Endothelial cell of umbilical vein (primary cell): ENCODE measurements at places on chromosomes 4 and X. TPM values are rescaled to one million over a fixed set of nuclear protein-coding genes. Genes with fewer than 3 reads are reported as not detected.

SH2D1A gene
- not detected in 2 replicates for total RNA-seq

PFKFB1 gene
- total RNA-seq: 0.16 and 0.20 TPM in 2 replicates

PDK3 gene
- total RNA-seq: 3.9 and 5.9 TPM in 2 replicates

RCHY1 gene
- 29.1 and 30.9 TPM in 2 replicates for total RNA-seq

NHS gene
- total RNA-seq: 0.46 and 1.1 TPM in 2 replicates

KIAA1210 gene
- total RNA-seq: not detected in 2 replicates

CCNB3 gene
- 0.32 and 0.77 TPM in 2 replicates for total RNA-seq

TRIM61 gene
- 0.22 TPM in 1 of 2 replicates, not detected in the other for total RNA-seq

ERAS gene
- total RNA-seq: not detected in 2 replicates

NAP1L2 gene
- total RNA-seq: 1.0 and 1.1 TPM in 2 replicates

CXCL6 gene
- 0.25 and 1.2 TPM in 2 replicates for total RNA-seq

SHOX gene
- total RNA-seq: not detected in 2 replicates

TEX13D gene
- total RNA-seq: not detected in 2 replicates

GRCh38 chrX:74535408-74536151 lies 78.8 kb downstream of the RLIM start:
- peak; percentile 50 for DNase-seq

DNA sequence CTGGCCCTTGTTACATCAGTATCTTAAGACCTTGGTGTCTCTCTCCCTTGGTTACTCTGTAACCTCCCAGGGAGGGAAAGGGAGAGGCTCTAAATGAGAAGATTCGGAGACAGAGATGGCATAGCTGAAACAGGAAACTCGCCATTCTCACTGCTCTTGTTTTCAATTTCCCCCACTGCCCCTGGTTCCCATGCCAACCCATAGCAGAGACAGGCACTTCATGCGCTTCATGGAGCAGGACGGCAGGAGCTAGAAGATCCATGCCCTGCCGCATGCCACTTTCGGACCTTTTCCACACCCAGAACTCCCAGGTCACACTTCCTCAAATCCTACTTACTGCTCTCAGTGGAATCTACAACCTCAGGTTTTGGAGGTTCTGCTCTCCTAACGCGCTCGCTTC lies 3.1 kb downstream of the ZMYM3 start:
- no peak for DNase-seq

GRCh38 chr4:83267830-83268475 lies 16.6 kb downstream of the COQ2 start:
- no peak for DNase-seq

DNA sequence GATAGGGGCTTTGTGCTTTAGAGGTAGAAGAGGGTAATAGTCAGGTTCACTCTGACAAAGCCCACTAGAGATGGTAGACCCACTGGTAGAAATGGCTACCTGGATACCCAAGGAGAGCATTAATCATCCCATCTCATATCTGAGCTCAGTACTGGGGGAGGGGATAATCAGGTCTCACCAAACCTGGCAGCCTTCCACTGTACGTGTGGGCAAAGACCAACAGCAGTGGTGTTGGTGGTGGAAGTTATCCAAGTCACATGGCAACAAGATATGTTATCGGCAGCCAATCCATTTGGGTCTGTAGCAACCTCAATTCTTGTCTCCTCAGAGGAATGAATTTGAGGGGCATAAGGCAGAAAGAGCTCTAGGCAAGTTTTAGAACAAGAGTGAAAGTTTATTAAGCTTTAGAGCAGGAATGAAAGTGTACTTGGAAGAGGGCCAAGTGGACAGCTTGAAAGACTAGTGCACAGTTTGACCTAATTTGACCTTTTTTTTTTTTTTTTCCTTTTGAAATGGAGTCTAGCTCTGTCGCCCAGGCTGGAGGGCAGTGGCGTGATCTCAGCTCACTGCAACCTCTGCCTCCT lies 67.0 kb upstream of the CXCL13 start:
- DNase-seq: peak; percentile 5

GRCh38 chr4:176443646-176444409 lies 124.1 kb downstream of the SPCS3 start:
- DNase-seq: no peak

- no peak for DNase-seq
Measured at GRCh38 chr4:8472689-8473197, 32.2 kb downstream of the TRMT44 start.

DNA sequence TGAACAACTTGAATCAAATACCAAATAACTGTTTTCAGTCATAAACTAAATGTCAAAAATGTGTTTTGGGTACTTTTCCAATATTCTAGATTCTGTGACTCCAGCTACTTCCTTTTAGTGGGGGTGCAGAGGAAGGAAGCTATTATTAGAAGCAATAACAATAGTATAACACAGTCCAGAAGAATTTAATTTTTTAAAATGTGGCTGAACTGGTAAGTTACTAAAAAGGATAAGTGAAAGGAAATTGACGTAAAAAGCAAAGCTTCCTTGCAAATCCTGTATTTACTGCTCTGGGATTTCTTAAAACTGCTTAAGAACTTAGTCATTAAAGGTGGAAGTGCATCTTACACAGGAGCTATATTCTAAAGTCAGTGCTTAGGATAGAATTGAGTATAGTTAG lies 53.2 kb downstream of the MOSPD2 start:
- DNase-seq: peak; percentile 53

GRCh38 chr4:81919223-81919622 lies 447.5 kb upstream of the RASGEF1B start:
- peak; percentile 3 for DNase-seq

GRCh38 chr4:38360201-38360600 lies 303.8 kb upstream of the KLF3 start:
- DNase-seq: no peak

DNA sequence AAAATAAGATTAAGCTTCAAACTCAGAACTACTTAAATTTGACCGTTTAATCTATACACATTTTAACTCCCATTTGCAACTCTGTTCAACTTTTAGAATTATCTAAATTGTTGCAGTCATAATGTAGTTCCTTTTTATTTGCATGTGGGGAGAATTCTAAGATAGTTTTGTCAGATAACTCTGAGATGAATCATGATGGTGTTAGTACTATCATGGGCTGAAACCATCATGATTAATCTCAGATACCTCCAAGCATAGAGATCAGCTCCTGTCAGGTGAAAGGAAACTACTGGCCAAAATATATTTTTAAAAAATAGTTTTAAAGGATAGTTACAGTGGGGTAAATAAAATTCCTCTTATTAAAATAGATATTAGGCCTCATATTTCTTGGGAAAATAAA lies 39.0 kb downstream of the FBXO8 start:
- no peak for DNase-seq

GRCh38 chr4:104719539-104720230 lies 225.0 kb upstream of the CXXC4 start:
- DNase-seq: no peak

DNA sequence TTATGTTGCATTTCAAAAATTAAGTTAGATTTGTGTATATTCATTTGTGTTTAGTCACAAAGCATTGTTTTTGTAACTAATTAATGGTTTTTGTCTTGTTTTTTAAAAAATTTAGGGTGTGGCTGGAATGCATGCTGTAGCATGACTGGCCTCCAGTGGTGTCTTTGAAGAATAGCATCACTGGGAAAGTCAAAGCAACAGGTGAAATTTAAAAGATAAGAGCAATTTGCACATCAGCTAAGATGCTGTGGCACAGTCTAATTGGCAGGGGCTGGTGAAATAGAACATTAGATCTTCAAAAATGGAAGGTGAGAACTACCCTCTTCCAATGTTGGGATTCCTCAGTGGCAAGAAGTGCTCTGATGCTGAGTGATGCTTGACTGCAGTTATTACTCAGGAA lies 45.3 kb downstream of the ANK2 start:
- DNase-seq: no peak

- peak; percentile 79 for DNase-seq
Measured at GRCh38 chrX:150704030-150704613, 10.9 kb downstream of the MTMR1 start.

- DNase-seq: no peak
Measured at GRCh38 chr4:153916273-153916755, 127.4 kb upstream of the SFRP2 start.
